Cardiac ventricle fibroblast (primary cell): ENCODE measurements at places on chromosomes 6 and 20. TPM values are rescaled to one million over a fixed set of nuclear protein-coding genes. Genes with fewer than 3 reads are reported as not detected.

SNAP25 gene
- total RNA-seq = 0.31 and 0.49 TPM in 2 replicates

BACH2 gene
- 0.06 and 0.29 TPM in 2 replicates for total RNA-seq

MTFR2 gene
- total RNA-seq = 0.88 and 1.5 TPM in 2 replicates

FAM50B gene
- 8.5 and 13.6 TPM in 2 replicates for total RNA-seq

LAMA4 gene
- 638 and 750 TPM in 2 replicates for total RNA-seq

ANKRD6 gene
- 2.2 and 6.6 TPM in 2 replicates for total RNA-seq

WASF1 gene
- total RNA-seq = 12.8 and 20.6 TPM in 2 replicates

UBD gene
- total RNA-seq = not detected in 2 replicates

TSBP1 gene
- not detected in 2 replicates for total RNA-seq

GGTLC1 gene
- total RNA-seq = not detected in 2 replicates

GFOD1 gene
- 4.2 TPM in 2 replicates for total RNA-seq

AHCY gene
- total RNA-seq = 129 and 152 TPM in 2 replicates

BPIFB1 gene
- total RNA-seq = 0.50 TPM in 1 of 2 replicates, not detected in the other
